ENCODE measurements at places on chromosomes 7 and 10.

DNA sequence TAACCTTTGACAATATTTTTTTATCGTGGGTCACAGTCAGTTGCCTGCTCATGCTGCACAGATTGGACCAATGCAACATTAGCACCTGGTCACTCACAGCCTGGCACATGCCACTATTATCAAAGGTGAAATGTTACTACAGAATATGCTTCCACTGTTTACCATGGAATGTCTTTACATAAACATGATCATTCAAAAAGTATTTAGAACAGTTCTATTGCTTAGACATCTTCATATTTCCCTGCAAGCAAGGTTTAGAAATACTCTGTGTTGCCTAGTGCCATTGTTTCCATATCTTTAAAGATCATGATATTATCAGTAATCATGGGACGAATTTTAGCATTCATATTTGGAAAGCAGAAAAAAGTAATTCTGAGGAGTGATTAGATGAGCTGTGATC, 179.9 kb upstream of the CHRM2 start:
- DNase-seq: no peak

GRCh38 chr7:981793-982510, 1.0 kb upstream of the CYP2W1 start:
- no peak for DNase-seq

DNA sequence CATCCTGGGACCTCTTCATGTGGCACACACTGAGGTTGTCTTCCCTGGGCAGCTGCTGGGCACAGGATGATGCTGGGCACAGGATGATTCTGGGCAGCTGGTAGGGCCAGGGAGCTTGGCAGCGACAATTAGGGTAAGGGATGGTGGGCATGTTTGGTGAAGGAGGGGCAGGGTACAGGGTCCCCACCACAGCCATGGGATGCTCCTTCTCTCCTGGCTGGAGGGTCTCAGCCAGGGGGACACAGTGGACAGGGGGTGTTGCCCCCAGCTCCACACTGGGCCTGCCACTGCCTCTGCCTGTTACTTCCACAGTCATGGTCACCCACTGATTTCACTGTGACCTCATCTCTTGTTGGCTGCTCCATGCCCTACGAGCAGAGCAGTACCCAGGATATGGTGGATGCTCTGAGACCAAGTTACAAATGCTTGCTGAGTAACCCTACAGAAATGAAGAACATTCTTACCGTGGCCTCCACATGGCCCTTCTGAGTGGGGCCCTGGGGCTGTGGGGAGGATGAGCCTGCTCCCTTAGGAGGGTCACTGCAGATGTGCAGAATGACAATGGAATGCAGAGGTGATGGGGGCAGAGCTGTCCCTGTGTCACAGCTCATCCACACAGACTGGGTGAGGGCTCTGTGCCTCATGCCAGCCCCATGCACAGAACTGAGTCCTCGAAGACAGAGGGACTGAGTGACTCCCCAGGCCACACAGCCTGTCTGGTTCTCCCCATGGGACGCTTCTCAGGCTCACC, 28.4 kb upstream of the RET start:
- DNase-seq: no peak

DNA sequence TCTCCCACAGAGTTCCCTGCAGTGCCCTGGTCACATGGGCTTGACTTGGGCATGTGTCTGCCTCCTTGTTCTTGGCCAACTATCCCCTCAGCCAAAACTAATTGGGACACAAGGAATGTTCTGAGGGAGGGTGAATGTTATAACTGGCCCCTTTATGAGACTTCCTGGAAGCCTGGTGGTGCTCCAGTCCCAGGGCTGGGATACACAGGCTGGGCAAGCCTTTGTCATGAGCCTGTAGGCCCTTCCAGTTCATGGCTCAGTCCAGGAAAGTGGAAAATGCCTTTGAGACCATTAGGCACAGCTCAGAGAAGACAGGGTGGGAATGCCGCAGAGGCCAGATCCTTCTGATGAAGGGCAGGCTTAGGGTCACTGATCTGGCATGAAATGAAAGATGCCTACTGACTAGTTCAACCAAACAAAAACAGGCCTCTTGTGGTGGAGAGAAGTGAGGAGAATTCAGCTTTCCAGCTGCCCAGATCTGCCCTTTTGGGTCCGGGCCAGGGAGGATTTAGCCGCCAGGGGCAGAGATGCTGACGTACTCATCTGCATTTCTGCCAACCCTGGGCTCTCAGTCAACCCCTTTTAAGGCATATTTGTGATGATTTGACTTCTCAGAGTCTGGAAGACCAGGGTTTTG, 961.5 kb downstream of the KCNMA1 start:
- no peak for DNase-seq

GRCh38 chr7:92403760-92404074, 43.6 kb upstream of the GATAD1 start:
- no peak for DNase-seq

- DNase-seq: no peak
These were observed 512.0 kb downstream of the KIF20B start for GRCh38 chr10:90213346-90213745.

DNA sequence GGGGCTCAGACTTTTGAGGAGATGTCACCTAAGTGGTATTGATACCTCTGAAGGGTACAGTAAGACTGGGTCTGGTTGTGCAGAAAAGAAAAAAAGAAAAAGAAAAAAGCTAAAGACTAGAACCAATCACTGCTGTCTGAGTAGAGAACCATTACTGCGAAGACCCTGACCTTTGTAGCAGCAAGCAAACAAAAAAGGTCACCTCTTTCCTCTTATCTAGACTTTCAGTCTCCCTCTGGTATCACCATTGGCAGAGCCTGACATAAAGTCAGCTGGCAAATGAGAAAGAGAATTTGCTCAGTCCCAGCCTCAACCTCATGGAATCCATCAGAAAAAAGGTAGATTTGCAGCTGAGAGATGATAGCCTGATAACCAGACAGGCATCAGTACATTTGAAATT, 2.6 kb upstream of the DNTT start:
- DNase-seq: no peak

- no peak for DNase-seq
These were observed 2.8 kb downstream of the BMPR1A start for GRCh38 chr10:86759073-86759672.

DNA sequence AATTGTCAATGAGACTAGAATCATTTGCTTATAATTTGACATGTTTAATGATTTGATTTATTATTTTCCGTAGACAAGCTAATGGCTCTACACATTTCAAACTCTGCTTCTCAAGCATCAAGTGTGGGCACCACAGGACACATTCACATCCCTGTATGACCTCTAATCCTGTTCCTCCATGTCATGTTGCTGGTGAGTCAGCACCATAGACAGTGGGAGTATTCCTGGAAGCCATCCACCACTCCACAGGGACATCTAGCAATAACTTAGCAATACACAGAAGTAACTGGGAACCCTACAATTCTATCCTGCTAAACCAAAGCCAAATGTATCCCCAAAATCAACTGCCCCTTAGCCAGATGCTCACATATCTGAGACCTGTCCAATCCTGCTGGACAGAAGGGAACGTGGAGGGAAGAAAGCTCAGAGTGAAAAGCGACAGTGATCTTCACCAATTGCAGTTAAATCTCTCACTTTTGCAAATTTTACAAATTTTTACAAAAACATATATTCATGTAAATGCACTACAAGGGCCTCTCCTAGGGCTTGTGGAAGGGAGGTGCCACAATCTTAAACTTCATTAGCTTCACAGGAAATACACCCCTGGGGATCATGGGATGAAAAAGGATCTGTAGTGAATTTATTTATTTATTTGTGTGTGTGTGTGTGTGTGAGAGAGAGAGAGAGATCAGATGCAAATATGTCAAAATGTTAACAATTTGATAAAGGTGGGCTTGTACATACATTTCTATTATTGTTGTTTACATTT, 126.5 kb downstream of the GFRA1 start:
- no peak for DNase-seq

GRCh38 chr7:74253835-74254128, 417 bp downstream of the RFC2 start:
- DNase-seq: no peak

- DNase-seq: no peak
These were observed 745 bp upstream of the ORAI2 start for GRCh38 chr7:102432442-102433218.

DNA sequence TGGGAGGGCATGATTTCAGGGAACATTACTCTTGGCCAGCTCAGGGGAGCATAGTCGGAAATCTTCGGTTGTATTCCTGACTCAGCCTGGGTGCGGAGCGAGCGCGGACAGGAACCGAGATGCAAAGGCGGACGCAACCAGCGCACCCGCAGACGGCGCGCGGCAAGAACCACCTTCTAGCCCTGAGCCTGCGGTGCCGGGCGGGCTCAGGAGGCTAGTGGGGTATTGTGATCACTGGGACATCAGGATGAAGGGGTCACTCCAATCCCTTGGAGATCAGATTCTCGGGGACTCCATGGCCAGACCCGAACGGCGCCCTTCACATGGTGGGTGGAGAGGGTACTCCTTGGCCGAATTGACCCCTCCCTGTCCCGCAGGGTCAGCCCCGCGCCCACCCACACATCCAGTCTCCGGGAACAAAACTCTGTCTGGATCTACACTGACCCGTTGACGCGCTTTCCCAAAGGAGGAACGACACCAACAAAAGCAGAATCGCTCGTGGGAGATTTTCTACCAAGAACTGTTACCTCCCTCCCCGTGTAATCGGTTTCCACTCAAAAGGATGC, 730.5 kb downstream of the ZWINT start:
- DNase-seq: no peak

All from NCI-H1436 treated with DMSO at 0.1 percent for 48 hours (cell line).